Heart left ventricle (tissue), 16 donors: ENCODE measurements at places on chromosomes 12 and 14. TPM values are rescaled to one million over a fixed set of nuclear protein-coding genes. Genes with fewer than 3 reads are reported as not detected.

DNA sequence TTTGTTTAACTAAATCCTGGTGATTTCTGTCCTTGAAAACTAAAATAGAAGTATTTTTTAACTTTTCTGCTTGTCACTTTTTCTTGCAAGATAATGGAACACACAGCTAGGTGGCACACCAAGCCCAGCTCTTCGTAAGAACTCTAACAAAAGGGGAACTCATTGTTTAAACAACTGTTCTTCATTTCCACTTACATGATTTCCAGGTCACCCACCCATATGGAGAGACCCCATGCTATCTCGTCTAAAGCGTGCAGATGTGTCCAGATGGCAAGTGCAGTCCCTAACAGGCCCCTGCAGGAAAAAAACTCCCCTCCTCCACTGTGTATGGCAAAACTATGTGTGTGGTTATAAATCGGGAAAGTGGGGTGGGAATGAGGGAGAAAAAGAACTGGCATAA lies 43.3 kb upstream of the NT5DC3 start:
- DNase-seq, result no peak

GRCh38 chr12:109987615-109988014 lies 8.6 kb downstream of the GIT2 start:
- DNase-seq, result no peak

The SERPINA3 gene
- 105 TPM for total RNA-seq

The ARMH4 gene
- 10.7 TPM for total RNA-seq

DNA sequence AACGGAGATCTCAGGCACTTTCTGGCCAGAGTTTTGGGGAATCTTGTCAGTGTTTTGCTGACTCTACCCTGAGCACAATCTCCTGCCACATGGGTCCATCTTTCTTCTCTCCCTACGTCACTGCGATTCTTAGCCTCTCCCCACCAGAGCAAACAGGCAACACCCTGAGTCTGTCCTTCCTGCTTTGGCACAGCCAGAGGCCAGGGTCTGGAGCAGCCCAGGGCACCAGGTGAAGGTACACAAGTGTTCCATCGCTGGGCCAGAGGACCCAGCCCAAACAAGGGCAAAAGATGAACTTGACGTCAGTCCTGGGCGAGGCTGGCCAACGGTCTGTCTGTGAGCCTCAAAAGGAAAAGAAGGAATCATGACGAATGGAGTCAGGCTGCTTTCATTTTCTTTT lies 12.7 kb upstream of the CCDC177 start:
- no peak for DNase-seq

GRCh38 chr12:30850684-30851083 lies 75.9 kb upstream of the TSPAN11 start:
- no peak for DNase-seq

- no peak for DNase-seq
Measured at GRCh38 chr12:26519462-26519861, 313.5 kb downstream of the ITPR2 start.

The CAPZA3 gene
- total RNA-seq, result not detected

DNA sequence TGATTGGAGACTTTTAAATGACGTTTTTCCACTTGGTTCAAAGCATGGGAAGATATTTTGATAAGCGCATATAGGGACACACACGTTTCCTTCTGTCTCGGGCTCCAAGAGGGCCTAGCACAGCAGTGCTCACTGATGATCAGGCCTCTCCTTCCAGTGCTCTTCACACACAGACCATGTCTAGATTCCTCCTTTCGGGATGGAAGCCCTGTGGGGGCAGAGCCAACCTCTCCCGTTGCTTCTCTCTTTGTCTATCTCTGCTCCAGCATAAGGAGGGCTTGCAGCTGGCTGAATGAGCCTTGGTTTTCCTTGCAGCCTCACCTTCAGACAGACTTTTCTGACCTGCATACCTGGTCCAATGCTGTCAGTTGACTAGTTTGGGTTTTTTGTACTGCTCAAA lies 22.3 kb downstream of the GPRC5D start:
- DNase-seq, result no peak

DNA sequence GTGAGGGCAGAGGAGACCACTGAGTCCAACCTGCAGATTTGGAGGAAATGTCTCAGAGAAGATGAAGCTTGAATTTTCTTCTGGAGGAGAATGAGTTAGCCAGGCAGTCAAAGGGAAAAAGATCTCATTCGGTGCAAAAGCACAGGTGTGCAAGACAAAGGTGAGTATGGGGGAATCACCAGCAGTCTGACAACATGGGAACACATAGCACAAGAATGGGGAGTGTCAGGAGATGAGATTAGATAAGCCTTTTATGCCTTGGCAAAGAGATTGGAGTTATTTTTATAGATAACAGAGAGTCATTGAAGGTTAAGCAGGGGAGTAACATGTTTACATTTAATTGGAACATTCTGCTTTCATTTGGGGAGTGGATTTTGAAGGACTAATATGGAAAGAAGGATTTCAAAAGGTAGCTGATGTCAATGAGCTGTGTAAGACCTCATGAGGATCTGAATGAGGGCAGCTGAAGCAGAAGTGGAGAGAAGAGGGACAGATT lies 171.3 kb upstream of the NTF3 start:
- no peak for DNase-seq

GRCh38 chr14:99648027-99648784 lies 3.3 kb downstream of the HHIPL1 start:
- no peak for DNase-seq

DNA sequence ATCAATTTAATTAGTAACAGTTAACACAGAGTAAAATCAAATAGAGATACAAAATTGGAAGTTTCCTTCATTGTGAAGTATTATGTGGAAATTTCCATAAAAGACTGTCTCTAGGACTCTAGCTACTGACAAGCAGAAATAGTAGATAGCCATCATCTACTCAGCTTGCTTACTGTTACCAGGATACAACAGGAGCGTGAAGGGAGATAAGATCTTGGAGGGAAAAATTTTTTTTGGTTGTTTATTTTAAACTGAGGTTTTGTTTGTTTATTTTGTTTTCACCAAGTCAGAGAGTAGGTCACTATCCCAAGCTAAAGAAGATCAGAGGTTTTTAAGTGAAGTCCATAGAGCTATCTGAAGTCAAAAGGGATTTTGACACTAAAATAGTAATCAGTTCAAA lies 861.3 kb upstream of the MGAT4C start:
- DNase-seq, result no peak

GRCh38 chr12:82040987-82041743 lies 282.0 kb upstream of the PPFIA2 start:
- DNase-seq, result no peak

The CIROP gene
- total RNA-seq, result not detected

GRCh38 chr12:24500831-24501230 lies 448.1 kb downstream of the BCAT1 start:
- no peak for DNase-seq

GRCh38 chr14:69887740-69888657 lies 8.8 kb downstream of the SMOC1 start:
- no peak for DNase-seq

DNA sequence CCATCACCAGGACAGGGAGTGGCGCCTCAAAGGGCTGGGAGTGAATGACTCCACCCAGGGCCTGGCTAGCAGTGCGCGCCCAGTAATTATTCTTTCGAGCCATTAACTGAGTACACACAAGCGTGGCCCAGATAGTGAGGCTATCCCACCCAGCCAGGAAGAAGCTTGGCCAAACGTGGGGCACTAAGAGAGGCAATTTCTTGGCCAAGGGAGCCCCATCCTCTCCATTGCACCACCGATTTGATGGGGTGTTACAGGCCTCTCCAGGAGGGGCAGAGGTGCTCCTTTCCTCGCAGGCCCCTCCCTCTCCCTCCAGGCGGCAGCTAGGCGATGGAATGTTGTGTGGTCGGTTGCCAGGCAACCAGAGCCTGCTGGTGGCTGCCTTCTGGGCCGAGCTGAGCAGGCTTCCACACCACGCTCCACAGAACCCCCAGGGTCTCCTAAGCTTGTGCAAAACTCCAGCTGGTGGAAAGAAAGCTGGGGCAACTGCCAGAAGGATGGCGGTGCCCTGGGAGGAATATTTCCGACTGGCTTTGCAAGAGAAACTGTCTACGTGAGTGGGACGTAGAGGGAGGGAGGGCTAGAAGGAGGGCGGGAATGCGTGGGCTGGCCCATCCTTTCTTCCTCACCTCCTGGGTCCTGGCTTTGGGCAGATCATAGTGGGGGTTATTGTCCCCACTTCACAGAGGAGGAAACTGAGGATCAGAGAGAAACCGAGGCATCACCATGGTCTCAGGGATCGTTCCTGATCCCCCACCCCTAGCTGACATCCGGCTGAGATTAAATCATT lies at the start of gene CFAP73:
Gene CFAP73, plus strand, starts transcription at position 364 of the 790 bp plus-strand sequence. Its CDS starts 134 bp downstream, at position 498.
- peak; percentile 48 for DNase-seq

GRCh38 chr12:113230315-113231234 lies 9.3 kb downstream of the TPCN1 start:
- peak; percentile 61 for DNase-seq

The P2RX4 gene
- 15.0 TPM for total RNA-seq

The SAV1 gene
- total RNA-seq, result 23.7 TPM
